ENCODE measurements at places on chromosomes 6 and 20.

DNA sequence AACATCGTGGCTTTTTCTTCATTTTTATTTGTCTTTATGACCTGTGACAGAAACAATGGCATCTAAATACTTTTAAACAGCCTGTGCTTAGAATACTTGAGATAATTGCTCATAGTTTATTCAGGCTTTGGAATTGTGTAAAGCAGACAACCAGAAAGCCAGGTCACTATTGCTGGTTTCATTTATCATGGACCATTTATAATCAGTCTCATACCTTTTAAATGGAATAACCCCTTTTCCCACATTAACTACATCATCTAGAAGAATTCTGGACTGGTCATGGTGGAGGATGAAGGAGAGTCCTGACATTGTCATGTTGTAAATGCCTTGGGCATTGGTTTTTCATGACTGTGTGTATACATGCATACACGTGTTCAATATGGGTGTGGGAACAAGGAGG, 661.5 kb downstream of the EPM2A start:
- DNase-seq, result peak; percentile 2

DNA sequence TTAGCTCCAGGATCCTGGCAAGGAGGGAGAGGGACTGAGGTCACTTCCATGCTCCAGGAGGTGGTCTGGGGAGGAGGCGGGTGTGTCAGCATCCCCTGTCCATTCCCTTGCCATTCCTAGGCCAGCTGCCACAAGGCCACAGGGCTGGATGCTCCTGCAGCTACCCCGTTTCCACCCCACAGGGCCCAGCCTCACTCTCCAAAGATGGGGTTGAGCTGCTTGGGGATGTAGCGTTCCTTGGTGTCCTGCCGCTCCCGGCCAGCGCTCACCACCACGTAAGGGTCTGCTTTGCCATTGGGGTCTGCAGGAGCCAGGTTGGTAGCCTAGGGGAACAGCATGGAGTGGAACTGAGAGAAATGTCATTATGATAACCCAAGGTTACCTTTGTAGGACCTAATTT, 23.0 kb downstream of the ERGIC3 start:
- no peak for DNase-seq

DNA sequence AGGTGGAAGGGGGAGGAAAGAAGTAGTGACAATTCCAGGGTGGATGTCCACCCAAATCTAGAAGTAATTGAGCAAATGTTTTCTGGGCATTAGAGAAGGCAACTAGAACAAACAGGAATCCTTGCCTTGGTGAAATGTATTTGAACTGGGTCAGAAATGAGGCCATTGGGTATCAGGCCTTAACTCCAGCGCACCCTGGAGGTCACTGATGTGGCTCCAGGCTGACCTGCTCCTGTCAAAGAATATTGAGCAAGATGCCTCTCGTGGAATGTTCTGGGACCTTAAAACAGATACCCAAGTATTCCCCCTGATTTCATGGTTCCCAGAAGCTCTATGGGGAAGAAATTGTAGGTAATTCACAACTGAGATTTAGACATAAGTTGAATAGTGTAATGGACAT, 6.9 kb downstream of the HLA-DPB1 start:
- DNase-seq, result no peak

DNA sequence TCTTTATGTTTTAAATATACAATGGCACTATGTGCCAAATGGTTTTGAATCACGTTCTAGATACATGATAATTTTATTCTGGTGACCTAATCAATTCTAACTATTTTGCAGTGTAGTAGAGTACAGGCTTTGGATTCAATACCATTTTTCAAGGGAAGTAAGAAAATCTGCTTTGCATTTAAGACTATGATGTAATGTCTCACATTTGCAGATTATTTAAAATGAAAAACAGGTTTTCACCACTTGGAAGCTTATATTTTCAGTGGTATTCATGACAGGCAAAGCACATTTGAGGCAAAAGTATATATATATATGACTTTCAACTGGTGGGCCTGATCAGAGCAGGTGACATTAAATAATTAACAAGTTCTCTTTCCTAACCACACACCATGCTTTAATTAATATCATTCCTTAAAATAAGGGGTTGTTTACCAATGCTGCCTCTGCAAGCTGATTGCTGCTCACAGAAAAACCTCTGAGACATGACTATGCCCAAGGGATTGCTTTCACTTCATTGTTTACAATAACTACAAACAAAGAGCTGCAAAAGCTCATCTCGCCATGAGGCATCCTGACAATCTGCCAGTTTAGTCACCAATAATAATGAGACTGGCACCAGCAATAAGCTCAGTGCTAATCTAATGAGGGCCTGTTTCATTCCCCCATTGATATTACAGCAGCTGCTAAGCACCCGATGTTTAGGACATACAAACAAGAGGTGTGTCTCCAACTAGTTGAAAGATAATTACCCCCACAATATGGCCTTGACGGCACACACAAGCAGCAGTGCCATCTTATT, 1176.0 kb upstream of the GJE1 start:
- DNase-seq, result peak; percentile 37

- DNase-seq, result peak; percentile 13
Measured at GRCh38 chr20:11459090-11459890, 458.4 kb upstream of the BTBD3 start.

DNA sequence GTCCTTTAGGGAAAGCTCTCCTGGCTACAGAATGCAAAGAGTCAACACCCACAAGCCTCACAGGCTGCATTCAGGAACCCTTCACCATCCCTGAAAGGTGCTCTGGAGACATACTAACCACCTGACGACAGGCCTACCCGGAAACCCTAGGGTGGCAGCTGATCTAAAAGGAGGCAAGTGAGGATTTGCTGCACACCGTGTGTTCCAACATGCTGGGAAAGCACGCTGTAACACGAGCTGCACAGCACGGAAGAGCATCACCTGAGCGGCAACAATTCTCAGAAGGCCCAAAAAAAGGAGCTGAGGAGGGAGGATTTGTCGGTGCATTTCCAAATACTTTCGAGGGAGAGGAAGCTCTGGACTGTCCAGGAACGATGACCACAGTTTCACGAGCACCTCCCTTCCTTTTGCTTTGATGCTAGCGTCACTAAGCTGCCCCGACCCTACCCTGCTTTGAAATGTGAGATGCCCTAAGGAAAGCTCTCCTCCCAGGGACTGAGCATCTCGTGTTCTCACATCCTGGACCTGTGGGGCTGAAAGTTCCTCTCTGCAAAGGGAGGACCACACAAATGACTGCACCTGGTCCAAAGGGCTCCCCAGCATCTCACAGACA, 87.0 kb downstream of the PPP1R3G start:
- DNase-seq, result no peak
